ENCODE measurements at places on chromosomes 13 and 19.

DNA sequence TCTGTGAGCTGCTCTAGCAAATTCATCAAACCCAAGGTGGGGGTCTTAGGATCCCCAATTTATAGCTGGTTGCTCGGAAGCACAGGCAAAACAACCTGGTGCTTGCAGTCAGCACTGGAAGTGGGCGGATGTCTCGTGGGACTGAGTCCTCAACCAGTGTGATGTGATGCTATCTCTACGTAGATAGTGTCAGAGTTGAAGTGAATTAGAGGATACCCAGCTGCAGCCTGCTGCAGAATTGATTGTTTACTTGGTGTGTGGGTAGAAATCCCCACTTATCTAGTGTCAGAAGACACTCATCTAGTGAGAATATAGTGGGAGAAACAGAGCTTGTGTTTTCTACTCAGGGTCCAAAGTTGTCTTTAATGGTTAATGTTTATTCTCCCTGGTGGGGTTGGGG is 63.3 kb downstream of the CBY2 start:
- DNase-seq = no peak

DNA sequence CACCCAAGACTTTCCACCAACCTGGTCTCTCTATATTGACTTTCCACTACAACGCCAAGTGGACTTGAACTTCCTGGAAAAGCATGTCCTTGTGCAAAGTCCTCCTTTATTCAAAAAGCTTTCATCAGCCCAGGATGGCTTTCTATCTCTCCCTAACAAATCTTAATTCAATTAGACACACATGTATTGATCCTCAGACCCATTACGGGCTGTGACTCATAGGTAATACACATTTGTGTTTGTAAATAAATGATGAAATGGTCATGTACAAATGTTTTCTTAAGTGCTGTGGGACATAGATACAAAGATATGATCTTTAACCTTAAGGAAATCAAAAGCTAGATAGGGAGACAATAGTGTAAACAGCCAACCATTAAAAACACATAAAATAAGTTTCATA is 1189.7 kb downstream of the EFNB2 start:
- DNase-seq = no peak

DNA sequence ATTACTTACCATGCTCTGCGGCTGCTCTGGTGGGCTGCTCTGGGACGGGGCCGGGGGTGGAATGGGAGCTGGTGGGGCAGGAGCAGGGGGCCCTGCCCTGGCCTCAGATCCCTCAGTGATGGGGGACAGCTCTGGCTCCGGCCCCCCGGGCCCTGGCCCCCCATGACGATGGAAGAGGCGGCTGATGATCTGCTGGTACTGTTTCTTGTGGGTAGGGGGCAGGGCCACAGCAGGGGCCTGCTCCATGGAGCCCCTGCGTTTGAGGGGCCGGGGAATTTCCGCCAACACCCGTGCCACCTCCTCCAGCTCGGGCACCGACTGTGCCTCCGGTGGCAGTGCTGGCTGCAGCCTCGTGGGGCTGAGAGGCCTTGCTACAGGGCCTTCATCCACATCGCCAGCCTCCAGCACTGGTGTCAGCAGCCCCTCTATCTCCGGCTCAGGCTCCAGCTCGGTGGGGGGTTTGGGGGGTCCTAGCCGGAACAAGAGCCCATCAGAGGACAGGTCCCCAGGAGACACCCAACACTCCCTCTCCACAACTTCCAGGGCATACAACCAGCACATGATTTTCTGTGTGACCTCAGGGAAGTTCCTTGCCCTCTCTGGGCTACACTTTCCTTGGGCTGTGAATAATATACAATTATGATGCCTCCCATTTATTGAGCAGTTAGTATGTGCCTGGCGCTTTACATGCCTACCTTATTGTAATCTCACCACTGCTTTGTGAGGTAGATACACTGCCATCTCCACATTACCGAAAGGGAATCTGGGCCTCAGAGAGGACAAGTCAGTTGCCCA is 12.8 kb downstream of the PPP1R13L start:
- DNase-seq = no peak

- no peak for DNase-seq
These were observed 3.5 kb upstream of the LHB start for GRCh38 chr19:49020342-49020741.

- DNase-seq = no peak
These were observed 81.8 kb downstream of the GPR12 start for GRCh38 chr13:26678796-26679195.

DNA sequence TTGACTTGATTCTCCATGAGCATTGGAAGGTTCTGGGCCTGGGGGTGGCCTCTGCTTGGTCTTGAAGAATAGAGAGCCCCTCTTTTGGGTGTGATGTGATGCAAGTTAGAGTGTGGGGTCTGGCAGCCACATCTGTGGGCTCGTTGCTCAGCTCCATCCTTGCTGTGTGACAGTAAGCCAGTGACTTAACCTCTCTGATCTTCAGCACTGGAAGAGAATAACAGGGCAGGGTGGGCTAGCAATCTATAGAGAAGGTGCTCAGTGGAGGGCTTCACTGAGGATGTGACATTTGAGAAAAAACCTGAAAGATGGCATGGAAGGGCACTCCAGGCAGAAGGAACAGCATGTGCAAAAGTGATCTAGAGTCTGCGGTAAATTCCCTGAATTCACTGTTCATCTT is 28.2 kb downstream of the CELF5 start:
- DNase-seq = no peak

- DNase-seq = no peak
These were observed 15.9 kb downstream of the ZNF787 start for GRCh38 chr19:56105090-56105701.

- DNase-seq = no peak
These were observed 268.7 kb downstream of the MZT1 start for GRCh38 chr13:72458701-72459100.

DNA sequence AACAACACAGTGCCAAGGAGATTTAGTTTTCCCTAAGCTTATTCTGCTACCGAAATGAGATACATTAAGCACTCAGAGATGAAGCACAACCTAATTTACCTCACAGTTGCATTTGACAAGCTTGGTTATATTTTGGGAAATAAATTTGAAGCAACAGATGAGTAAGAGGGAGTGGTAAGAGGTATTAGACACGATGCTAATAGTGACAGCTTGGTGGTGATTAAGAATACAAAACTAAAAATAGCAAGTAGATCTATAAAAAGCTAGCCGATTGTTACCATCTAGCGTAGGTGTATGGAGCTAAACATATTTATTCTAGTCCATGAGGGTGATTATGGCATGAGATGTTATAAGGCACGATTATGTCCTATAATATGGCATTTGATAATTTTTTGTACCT is 208.5 kb downstream of the PCCA start:
- DNase-seq = no peak
